ENCODE measurements at places on chromosomes 2 and 18.

- peak; percentile 68 for DNase-seq
Measured at GRCh38 chr2:142880279-142880678, 2.8 kb downstream of the KYNU start.

GRCh38 chr18:42412281-42412680 lies 457.2 kb downstream of the PIK3C3 start:
- DNase-seq: no peak

DNA sequence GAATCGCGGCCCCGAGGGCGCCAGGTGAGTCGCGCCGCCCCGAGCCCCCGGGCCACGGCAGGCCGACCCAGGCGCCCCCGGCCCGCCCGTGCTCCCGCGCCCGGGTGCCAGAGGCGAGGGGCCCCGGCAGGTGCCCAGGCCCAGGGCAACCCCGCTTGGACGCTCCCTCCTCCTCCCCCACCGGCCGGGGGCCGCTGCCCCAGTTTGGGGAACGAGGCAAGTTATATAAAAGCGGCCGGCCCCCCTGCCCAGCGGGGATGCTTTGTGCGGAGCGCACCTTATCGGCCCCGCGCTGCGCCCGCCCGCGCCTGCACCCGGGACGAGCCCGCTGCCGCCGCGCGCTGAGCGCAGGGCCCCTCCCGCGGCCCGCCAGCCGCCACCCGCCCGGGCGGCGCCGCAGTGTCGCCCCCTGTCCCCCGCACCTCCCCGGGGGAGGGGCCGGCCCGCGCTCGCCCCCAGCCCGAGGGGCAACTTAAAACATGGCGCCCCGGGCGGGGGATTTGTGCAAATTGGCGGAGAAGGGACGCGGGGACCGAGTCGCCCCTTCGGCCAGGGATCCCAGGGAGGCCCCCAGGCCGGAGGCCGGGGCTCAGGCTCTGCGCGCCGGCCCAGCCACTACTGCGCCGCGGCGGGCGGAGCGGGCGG lies 639 bp downstream of the EPB41L3 start:
- DNase-seq: no peak

DNA sequence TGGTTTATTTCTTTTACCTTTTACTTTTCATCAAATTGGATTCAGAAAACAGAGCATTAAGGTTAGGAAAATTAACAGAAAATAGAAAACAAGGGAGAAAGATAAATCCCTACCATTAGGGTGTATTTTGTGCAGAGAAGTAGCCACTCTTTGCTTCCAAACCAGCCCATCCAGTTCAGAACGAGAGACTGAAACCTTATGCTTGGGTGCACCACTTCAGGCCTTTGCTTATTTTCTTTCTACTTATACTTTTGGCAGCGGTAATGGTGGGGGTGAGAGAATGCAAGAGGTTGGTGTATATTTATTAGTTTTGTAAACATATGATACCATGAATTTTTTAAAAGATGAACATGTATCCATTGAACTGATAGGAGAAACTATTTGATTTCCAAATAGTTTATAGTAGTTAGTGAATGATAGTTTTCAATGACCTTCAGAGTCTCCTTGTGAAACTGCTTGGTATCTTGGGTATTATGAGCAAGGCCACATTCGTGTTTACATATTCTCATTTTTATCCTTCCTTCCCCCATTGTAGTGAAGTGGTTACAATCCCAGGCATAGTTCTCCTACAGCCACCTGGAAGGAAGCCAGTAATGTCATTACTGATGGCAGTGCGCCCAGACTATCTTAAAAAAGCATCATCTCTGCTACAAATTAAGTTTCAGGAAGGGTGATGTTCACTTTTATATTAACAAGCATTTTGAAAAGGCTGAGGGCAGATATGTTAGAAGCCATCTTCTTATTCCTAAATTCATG lies 60.8 kb downstream of the MFSD6 start:
- peak; percentile 6 for DNase-seq

GRCh38 chr2:217667512-217667911 lies 335.3 kb downstream of the TNS1 start:
- DNase-seq: no peak

- no peak for DNase-seq
Measured at GRCh38 chr18:3449512-3450011, 410 bp upstream of the TGIF1 start.

DNA sequence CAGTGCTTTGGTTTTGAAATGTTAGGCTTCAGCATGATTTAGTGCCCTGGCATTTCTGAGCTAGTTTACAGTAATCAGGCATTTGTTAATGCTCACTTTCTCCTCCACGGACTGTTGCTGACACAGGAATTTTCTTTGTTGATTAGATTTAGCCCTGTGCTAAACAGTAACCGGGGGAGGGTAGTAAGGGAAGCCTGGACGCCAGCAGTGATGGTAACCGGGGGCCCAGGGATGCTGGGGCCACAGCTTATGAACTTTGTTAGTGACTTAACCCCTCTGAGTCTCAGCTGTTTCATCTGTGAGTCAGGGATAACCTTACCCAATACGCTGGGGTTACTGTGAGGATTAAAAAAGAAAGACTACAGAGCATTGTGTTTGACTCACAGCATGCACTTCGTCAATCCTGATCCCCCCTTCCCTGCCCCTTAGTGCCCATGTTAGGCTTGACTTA lies 33.5 kb downstream of the KLHL29 start:
- peak; percentile 63 for DNase-seq

DNA sequence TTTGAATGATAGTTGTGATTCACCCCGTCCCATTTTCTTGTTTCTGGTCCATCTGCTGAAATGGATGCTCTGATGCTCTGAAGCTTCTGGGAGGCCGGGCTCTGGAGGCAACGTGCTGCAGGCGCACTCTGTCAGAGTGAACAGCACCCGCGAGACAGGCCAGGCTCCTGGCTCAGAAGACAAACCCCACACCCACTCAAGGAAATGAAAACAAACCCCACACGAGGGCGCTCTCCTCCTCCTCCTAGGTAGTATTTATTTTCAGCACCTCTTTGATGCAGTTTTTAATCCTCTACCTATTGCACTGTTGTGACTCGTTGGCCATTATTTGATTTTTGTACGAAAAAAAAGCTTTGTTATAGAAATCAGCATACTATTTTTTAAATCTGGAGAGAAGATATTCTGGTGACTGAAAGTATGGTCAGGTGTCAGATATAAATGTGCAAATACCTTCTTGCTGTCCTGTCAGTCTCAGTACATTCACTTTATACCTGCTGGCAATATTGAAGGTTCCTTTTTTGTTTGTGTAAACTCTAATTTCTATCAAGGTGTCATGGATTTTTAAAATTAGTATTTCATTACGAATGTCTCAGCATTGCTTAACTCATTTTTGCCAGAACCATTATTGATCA lies 10.3 kb upstream of the CHST10 start:
- DNase-seq: no peak

DNA sequence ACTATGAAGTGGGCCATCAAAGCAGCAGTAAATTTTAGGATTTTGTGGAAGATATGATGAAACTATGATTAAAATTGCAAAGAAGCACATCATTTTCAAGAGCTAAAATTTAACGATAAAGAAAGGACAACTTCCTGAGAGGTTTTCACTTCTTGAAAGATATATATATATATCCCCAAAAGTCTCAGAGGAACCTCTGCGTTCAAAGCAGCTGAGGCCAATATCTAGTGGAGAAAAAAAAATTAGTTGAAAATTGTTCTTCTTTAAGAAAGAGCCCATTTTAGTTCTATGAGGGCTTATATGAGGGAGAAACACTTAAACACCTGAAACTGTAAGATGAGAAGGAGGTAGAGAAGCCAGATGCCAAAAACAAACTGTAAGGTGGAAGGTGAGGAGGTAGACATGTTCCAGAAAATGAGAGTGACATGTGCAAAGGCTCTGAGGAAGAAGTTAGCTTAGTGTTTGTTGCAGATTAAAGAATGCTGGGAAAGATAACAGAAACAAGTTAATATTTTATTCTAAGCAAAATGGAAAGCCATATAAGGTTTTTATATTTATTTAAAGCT lies 72.9 kb upstream of the VRK2 start:
- DNase-seq: no peak

DNA sequence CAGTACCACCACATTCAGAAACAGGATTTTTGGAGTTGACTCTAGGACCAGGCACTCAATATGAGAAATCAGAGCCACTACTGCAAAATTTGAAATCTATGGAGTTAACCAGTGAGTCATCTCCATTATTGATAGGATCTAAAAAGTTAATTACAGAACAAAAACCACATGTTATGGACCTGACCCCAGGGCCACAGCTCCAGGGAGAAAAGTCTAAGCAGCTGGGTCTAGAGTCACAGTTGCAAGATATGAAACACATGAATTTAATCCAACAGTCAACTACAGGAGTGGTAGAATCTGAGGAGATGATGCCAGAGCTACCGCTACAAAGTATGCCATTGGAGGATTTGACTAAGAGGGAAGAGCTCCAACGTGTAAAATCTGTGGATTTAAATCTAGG lies 13.4 kb upstream of the ZNF512 start:
- DNase-seq: no peak

DNA sequence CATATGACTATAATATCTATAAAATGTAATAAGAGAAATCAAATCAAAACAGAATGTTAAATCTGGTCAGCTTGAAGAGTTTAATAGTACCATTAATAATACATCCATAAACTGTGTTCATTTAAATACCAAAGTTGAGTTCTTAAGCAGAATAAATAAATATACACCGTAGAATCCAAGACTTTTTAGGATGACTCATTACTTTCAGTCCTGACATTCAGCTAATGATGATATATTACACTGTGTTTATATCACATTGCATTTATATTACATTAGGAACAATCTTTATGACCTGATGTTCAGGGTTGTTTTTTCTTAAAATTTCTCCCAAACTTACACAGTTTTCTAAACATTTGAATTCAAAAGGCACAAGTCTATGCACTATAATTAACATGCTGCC lies 331.3 kb downstream of the SS18 start:
- no peak for DNase-seq

DNA sequence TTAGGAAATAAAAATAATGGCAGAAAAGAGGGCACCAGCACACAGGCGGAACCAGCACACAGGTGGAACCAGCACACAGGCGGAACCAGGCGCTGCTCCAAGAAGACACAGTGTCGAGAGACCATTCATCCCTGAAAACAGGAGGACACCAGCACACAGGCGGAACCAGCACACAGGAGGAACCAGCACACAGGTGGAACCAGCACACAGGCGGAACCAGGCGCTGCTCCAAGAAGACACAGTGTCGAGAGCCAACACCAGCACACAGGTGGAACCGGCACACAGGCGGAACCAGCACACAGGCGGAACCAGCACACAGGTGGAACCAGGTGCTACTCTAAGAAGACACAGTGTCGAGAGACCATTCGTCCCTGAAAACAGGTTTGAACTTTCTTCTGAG lies 115.5 kb upstream of the TMEM18 start:
- DNase-seq: no peak

DNA sequence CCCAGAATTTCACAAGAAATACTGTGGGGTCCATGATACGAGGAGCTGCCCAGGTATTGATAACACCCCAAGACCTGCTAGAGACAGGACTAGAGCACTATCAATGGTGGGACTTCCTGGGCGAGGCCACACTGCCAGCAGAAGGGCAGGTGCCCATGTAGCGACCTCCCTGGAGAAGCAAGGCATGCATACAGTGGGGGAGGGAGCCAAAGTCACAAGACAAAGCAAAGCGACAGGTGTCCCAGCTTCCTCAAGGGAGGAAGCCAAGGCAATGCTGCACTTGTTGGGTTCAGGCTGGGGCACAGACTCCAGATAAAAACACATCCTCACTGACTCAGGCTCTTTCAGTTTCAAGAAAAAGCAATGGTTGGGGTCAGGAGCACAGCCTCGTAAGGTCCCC lies 7.5 kb downstream of the CD207 start:
- no peak for DNase-seq

DNA sequence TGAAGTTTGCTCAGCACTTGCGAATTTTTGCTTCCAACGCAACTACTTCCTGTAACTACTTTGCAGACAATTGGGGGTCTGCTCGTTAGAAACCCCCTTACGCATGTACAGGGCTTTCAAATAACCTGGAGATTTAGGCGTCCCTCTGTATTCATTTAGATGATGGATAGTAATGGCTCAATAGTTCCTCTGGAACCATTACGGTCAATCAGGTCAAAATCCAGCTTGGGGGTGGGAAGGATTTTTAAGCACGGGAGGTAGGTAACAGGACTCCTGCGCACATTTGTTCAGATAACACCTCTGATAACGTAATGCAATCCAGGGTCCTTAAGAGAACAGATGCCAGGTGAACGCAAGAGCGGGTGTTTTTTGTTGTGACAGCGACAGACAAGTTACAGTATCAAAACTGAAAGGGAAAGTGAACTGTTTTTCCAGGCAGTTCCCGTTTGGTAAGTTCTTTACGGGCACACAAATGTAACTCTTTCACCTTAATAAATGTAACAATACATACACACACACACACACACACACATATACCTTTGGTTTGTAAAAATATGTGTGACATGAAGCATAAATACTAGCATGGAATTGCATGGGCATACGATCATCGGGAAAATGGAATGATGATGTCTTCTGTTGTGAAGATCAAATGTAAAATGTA lies 3.8 kb upstream of the OSR1 start:
- DNase-seq: no peak

GRCh38 chr2:64635976-64636911 lies 17.5 kb downstream of the SERTAD2 start:
- no peak for DNase-seq

DNA sequence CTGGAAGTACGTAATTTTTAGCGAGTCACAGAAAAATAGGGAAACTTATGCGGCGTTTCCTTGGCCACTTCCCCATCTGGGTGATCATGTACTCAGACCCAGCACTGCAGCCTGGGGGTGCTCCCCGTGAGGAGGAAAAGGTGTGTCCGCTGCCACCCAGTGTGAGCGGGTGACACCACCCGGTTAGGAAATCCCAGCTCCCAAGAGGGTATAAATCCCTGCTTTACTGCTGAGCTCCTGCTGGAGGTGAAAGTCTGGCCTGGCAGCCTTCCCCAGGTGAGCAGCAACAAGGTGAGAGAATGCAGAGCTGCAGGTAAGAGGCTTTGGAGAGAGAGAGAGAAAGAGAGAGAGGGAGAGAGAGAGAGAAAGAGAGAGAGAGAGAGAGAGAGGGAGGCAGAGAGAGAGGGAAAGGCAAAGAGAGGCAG lies at the start of gene IL1R2:
TSS of gene IL1R2 (plus strand) at position 240 of the 425 bp plus-strand sequence. CDS start 16,616 bp downstream, outside the sequence.
- no peak for DNase-seq

DNA sequence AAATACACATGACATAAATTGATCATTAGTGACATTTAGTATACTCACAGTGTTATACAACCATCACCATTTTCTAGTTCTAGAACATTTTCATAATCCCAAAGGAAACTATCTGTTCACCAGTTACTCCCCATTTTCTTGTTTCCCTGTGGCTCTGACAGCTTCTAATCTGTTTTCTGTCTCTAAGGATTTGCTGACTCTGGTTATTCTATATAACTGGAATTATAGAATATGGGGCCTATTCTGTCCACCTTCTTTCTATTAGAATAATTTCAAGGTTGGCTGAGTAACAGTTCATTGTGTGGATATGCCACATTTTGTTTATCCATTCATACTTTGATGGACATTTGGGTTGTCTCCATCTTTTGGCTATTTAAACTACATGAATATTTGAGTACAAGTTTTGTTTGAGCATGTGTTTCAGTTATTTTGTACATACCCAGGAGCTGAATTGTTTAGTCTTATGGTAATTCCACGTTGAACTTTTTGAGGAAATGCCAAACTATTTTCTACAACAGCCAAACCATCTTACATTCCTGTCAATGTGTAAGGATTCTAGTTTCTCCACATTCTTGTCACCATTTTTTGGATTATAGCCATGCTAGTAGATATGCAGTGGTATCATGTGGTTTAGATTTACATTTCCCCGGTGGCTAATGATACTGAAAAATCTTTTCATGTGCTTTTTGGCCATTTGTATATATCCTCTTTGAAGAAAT lies 20.5 kb downstream of the KIAA1328 start:
- no peak for DNase-seq

- no peak for DNase-seq
Measured at GRCh38 chr2:118850168-118850900, 2.9 kb upstream of the EN1 start.

GRCh38 chr2:150234787-150235446 lies 252.6 kb downstream of the RND3 start:
- no peak for DNase-seq
